Dorsolateral prefrontal cortex (tissue), 122 donors: ENCODE measurements at places on chromosomes 4 and X. TPM values are rescaled to one million over a fixed set of nuclear protein-coding genes. Genes with fewer than 3 reads are reported as not detected.

Gene MMRN1
- 8.2 TPM for total RNA-seq

Gene CTAG1A
- not detected for total RNA-seq

Gene CDKL2
- 19.0 TPM for total RNA-seq

Gene TMEM144
- 95.8 TPM for total RNA-seq
